ENCODE measurements at places on chromosomes 1 and 21.

- DNase-seq = no peak
These were observed 40.1 kb upstream of the RD3 start for GRCh38 chr1:211532088-211532444.

DNA sequence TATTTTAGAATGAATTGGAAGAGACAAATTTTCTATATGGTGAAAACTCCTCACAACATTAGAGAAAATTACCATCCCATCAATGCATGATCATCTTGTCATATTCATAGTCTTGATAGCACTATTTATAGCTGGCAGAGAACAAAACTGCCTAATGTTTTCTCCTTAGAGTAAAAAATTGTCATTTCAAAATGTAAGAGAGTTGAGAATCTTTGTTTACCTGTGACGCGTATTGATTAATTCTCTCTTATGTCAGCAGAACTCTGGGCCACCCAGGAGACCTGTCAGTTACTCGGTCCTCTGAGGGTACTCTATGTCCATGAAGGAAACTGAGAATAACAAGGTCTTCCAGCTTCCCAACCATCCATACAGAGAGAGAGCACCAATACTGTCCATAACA is 381.4 kb upstream of the ZP4 start:
- no peak for DNase-seq

- no peak for DNase-seq
These were observed 1.4 kb downstream of the MATN1 start for GRCh38 chr1:30721812-30722537.

DNA sequence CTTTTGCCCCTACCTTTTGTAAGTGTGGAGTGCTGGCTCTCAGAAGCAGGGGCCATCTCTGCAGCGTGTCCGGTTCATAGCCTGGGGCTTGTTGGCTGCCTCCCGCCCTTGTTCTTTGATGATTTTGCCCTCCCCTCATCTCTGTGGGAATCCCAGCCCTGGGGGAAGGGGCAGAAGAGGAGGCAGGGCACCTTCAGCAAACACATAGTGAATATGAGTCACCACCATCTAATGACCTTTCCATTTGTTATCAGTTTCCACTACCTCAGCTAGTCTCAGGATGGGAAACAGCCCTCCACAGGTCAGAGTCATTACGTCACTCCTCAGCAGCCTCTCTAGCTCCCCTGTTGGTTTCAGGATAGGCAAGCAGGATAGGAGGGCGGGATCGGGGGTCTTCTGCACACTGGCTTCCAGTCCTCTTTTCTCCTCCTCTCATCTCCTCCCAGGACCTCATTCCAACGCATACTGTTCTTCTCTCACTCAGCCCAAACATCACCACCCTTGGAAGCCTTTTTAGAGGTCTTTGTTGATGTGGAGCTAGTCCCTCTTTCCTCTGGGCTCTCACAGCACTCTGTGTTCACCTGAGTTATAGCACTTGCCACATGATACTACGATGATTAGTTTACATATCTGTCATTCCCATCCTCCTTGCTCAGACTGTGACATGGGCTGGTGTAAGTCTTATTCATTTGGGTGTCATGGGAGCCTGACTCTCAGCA is 15.8 kb downstream of the GADD45A start:
- peak; percentile 45 for DNase-seq

DNA sequence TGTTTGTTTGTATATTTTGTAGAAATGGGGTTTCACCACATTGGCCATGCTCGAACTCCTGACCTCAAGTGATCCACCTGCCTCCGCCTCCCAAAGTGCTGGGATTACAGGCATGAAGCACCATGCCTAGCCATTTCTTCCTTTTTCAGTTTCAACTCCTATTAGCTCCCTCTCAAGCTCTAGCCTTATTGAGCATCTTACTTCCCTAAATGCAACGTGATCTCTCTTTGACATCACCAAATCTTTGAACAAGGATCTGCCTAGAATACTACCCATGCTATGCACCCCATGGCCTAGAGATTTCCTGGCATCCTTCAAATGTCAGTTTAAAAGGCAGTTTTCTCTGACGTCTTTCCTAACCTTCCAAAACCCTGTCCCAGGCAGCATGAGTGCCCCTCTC is 91.1 kb upstream of the NR5A2 start:
- no peak for DNase-seq

GRCh38 chr21:37380349-37381323 is 14.1 kb downstream of the DYRK1A start:
- DNase-seq = no peak

DNA sequence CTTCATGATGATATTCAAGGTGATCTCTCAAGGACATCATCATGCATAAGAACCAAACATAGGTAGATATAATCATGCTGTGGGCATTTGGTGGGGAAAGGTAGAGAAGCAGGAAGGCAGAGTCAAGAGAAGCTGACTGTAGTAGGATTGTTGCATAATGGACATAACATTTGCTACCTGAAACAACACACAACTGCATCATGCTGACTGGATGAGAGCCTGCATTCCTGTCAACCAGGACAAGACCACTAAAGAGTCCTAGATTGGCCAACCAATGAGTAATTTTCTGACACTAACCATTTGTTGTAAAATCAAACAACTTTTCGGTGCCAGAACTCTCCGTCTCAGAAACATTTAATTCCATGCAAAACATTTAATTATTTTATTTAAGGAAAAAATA is 377.2 kb downstream of the PLPP3 start:
- no peak for DNase-seq

DNA sequence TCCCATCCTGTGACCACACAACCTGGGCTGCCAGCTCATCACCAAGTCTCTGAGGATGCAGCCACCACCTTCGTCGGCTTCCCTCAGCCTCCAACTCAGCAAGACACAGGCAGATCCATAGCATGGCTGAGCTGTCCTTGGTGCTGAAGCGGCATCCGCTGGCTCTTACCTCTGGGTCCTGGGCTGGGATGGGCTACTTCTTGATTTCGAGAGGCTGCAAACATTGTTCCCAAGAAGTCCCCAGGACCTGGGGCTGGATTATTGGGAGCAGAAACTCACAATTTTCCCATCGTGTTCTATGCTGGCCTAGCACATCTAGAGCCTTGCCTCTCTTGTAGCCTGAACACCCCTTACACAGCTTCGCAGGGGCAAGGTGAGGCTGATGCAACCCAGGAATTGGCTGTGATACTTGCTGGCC is 24.9 kb upstream of the C1QA start:
- DNase-seq = peak; percentile 25

GRCh38 chr1:84386716-84387479 is 11.4 kb upstream of the DNASE2B start:
- no peak for DNase-seq

GRCh38 chr1:229657993-229658755 is 32.1 kb downstream of the URB2 start:
- no peak for DNase-seq

DNA sequence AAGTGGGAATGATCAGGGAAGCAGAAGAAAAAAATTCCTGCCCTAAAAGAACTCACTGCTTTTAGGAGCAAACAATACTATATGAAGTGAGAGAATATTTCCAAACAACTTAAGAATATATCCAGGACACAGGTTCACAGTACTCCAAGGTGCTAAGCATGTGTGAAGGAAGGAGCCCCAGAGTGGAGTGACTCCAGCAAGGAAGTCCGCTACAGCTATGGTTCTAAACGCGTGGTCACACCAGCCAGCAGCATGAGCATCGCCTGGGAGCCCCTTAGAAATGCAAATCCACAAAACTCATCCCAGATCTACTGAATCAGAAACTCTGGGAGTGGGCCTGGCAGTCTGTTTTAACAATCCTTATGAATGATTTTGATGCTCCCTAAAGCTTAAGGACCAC is 36.1 kb downstream of the GADD45A start:
- no peak for DNase-seq

GRCh38 chr1:245258271-245258920 is 103.6 kb downstream of the KIF26B start:
- no peak for DNase-seq

- DNase-seq = no peak
These were observed 4.6 kb upstream of the FOXE3 start for GRCh38 chr1:47411436-47411835.

DNA sequence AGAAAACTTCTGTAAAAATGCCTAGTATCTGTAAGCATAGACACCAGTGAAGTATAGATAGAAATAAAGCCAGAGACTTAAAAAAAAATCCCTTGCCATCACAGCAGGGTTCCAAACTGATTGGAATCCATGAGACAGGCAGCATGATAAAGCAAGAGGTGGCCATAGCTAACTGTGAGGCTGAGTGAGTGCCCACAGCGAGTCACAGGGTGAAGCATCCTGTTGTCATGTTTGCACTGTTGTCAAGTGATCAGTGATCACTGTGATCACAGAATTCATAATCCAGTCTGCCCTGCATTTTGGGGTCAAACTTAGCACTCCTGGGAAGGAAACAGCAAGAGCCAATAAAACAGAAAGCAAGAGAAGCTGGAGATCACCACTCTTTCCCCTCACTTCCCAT is 33.3 kb downstream of the LRRC8B start:
- DNase-seq = peak; percentile 30
